CD14-positive monocyte (primary cell): ENCODE measurements at places on chromosomes 2 and 18. TPM values are rescaled to one million over a fixed set of nuclear protein-coding genes. Genes with fewer than 3 reads are reported as not detected.
A peak's percentile ranks its signal among the peaks of the same experiment; 100 is the strongest.

DNA sequence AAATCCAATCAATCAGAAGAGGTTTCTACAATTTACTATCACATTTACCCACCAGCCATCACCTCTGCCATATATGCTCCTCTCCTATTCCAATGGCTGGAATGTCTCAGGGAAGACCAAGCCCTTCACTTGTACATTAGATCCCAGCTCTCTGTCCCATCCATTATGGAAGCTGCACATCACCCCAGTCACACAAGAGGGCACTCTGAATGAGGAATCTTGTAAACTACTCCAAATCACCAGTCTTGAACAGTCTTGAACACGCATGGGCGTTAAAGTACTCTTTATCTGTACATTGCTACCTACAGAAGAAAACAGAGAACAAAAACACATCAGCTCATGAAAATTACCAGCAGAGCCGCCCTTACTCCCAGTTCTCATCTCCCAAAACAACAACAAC lies 38.7 kb downstream of the ZC3H8 start:
- DNase-seq = no peak

Gene COL5A2
- not detected for polyA plus RNA-seq

DNA sequence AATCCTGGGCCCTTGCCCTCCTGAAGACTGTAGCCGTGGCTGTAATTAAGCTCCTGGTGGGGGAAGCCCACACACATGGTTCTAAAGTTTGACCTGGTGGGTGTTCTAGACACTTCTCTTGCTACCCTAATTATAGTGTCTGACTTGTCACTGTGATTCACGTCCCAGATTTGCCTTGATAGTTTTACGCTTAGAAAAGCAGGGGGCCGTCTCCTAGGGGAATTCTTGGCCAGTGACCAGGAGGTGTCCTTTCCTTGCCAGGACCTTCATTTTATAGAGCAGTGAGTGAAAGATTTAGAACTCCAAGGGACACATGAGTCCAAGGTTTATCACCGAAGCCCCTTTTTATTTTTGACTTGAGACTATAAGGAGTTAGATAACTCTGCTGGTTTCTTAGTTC lies 9.0 kb downstream of the TMEM214 start:
- no peak for DNase-seq

DNA sequence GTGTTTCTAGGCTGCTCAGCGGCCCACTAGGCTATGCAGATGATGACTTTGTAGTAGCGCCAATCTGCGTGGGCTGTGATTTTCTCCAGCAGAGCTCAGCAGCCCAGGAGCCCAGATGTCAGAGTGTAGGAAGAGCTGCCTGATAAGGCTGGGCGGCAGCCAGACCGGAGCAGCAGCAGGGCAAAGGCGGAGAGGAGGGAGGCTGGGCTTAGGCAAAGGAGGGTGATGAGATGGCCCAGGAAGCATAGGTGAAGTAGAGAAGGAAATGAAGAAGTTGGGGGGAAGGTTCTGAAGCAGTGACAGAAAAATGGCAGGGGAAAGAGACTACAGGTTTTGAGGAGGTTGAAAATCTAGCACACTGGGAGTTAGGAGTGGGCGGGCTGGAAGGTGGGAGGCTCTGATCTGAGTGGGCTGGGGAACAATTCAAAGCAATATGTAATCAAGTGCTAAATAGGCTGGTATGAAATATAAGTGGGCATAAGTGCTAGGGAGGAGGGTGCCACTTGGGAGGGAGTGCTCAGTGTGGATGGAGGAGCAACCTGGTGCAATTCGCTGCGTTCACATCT lies 50.6 kb upstream of the STPG4 start:
- no peak for DNase-seq

- DNase-seq = no peak
Measured at GRCh38 chr18:32301976-32302743, 112.3 kb downstream of the MEP1B start.

DNA sequence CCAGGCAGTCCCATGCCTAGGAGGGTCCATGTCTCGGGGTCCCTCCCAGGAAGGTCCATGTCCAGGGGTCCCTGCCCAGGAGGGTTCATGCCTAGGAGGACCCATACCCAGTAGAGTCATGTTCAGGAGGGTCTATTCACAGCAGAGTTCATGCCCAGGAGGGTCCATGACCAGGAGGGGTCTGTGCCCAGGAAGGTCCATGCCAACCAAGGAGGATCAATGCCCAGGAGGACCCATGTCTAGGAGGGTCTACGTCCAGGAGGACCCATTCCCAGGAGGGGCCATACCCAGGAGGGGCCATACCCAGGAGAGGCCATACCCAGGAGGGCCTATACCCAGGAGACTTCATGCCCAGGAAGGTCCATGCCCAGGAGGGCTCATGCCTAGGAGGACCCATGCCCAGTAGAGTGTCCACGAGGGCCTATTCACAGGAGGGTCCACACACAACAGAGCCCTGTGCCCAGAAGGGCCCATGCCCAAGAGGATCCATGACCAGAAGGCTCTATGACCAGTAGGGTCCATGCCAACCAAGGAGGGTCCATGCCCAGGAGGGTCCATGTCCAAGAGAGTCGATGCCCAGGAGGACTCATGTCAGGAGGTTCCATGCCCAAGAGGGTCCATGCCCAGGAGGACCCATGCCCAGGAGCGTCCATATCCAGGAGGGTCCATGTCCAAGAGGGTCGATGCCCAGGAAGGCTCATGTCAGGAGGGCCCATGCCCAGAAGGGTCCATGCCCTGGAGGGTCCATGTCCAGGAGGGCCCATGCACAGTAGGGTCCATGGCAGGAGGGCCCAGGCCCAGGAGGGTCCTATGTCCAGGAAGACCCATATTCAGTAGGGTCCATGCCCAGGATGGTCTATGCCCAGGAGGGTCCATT lies 10.1 kb downstream of the GPR35 start:
- peak; percentile 6 for DNase-seq

DNA sequence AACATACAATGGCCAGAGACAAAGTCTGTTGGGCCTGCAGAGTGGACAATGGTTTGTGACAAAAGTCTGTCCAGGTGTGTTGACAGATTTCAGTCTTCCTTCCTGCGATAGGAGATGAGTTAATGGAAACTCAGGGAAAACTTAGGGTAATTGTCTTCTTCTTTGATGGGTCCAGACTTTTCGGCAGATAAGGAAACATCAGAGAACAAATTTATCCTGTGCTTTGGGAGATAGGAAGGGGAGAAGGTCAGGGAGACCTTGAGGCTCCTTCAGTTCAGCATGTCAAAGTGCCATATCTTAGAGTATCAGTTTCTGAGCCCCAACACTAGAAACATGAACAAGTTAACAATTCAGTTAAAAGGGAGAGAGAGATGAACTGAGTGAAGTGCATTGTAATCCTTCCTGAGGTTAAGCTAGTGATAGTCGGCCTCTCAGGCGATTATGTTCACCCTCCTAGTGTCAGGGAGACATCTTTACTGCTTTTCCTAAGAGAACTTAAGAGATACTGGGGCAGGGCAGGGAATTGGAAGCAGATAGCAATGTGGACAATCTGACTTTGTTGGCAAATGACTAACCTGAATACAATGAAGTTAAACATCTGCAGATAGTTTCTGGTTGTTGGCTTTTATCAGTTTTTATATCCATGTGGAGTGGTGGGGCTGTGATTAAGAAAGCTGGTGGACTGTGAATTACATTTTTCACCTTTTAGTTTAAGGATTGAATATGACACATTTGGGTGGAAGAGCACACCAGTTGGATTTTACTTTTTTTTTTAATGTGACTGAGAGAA lies 248.8 kb upstream of the FN1 start:
- DNase-seq = no peak

DNA sequence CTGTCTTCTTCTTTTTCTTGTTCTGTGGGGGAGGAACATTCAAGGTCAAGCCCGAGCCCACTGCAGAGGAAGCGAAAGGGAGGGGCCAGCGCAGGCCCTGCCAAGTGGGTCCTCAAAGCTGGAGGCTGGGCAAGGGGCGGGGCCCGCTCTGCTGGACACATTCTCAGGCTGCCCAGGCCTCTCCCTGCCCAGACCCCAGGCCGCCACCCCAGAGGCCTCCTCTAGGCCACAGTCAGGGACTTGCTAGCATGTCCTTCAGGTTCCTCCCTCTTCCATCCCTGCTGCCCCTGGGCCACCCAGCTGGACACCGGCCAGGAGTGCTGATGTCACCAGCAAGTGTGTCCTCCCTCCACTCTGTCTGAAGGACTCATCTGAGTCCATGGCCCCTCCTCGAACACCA lies 44.1 kb downstream of the KIF1A start:
- DNase-seq = no peak

- no peak for DNase-seq
Measured at GRCh38 chr18:43863180-43863579, 585.9 kb upstream of the SYT4 start.

DNA sequence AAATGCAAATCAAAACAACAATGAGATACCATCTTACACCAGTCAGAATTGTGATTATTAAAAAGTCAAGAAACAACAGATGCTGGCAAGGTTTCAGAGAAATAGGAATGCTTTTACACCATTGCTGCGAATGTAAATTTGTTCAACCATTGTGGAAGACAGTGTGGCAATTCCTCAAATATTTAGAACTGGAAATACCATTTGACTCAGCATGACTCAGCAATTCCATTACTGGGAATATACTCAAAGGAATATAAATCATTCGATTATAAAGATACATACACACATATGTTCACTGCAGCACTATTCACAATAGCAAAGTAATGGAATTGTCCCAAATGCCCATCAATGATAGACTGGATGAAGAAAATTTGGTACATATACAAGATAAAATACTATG lies 516.7 kb downstream of the ERBB4 start:
- DNase-seq = no peak
